A549 (cell line): ENCODE measurements at places on chromosomes 5 and 9. TPM values are rescaled to one million over a fixed set of nuclear protein-coding genes. Genes with fewer than 3 reads are reported as not detected.

DNA sequence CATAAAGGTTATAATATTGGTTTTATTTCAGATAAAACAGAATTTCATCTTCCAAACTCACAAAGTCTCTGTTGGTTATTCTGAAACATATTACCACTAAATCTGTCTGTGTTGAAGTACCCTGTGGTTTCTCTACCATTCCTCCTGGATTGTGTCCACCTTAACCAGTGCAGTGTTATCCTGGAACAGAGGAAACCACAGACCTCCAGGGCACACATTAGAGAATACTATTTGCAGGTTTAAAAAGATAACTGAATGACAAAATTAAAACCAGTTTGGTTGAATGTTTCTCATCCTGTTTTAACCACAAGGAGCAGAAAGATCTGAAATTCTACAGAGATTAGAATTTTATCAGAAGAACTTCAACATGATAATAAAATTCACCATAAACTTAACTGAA lies 251.8 kb downstream of the CWC27 start:
- no peak for DNase-seq

DNA sequence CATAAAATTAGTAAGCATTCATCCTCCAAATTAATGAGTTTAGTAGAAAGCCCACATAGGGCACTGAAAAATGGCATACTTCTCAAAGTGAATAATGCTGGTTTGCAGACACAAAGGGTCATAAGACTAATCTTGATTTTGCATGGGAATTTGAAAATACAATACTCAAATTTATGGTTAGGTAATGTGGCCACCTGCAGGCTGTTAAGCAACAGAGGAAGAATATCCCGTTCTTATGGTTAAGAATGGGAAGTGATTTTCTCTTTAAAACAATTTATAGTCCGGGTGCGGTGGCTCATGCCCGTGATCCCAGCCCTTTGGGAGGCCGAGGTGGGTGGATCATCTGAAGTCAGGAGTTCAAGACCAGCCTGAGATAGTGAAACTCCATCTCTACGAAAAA lies 9.4 kb upstream of the PLCXD3 start:
- no peak for DNase-seq

GRCh38 chr5:94024620-94025019 lies 283.2 kb upstream of the POU5F2 start:
- DNase-seq: no peak

DNA sequence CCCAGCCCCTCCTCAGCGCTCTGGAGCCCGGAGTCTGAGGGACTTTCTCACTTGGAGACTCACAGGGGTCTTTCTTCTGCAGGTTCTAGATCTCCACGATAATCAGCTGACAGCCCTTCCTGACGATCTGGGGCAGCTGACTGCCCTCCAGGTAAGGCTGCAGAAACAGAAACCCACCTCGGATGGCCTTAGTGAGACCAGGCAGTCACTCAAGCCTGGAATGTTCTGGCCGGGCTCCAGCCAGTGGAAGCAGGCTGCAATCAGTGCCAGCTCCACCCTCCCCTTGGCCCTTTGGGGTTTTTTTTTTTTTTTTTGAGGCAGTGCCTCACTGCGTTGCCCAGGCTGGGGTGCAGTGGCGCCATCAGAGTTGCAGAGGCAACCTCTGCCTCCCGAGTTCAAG lies 7.6 kb downstream of the LRSAM1 start:
- no peak for DNase-seq

DNA sequence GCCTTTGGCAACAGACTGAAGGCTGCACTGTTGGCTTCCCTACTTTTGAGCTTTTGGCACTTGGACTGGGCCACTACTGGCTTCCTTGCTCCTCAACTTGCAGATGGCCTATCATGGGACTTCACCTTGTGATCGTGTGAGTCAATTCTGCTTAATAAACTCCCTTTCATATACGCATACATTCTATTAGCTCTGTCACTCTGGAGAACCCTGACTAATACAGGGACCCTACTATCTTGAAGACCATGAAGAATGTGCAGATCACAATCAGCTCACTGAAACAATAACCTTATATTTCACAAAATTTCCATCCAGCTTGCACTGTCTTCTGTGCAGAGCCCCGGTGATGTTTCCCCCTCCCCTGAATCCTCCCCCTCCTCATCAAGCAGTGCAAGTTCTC lies 39.8 kb downstream of the TMEM215 start:
- DNase-seq: no peak

DNA sequence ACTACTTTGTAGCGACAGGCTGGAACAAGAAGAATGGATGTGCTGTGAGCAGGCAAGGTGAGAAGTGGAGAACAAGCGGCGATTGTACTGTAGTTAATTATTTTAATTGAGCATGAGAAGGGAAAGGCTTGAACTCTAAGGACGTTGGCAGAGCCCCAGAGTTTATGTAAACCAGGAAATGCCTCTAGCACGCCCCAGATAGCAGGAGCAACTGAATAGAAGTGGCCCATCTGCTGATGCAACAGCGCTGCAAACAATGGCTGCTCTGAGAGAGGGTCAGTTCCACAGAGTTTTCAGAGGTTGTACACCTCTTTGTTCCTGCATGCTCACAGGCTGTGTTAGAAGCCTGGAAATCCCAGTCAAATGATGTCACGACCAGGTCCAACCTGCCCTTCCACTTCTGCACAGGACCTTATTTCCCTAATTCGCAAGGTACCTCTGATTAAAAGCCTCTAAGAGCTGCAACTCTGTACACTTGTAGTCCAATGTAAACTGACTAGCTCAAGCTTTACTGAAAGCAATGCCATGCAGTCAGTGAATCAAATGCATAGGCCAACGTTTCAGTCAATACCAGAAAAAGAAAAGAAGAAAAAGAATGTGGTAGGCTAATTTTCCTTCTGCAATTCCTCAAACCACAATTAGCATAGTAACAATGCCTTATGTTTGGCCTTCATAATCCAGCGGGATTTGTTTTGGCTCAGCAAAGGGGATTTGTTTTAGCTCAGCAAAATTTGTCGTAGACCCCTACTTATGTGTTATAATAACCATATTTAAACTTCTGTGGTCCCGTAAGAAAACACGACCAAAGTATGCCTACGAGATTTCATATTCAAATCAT lies 119.6 kb upstream of the RETREG1 start:
- no peak for DNase-seq

- DNase-seq: no peak
Observed at GRCh38 chr5:167160388-167160787, 1131.1 kb upstream of the WWC1 start.

DNA sequence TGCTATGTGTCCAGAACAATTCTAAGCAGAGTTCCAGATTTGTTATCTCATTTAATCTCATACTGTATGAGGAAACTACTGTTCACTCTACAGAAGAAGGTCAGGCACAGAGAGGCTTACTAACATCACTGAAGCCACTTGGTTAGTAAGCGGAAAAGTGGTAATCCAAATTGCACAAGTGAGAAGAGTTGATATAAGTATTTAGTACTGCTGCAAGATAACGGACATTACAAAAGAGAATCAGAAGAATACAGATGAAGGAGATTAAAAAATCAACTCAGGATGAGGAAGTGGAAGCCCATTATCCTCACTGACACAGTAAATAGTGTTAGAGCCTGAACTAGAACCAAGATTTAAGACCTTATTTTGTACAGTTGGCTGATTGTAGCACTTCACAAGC lies 22.3 kb upstream of the TLR4 start:
- DNase-seq: no peak

DNA sequence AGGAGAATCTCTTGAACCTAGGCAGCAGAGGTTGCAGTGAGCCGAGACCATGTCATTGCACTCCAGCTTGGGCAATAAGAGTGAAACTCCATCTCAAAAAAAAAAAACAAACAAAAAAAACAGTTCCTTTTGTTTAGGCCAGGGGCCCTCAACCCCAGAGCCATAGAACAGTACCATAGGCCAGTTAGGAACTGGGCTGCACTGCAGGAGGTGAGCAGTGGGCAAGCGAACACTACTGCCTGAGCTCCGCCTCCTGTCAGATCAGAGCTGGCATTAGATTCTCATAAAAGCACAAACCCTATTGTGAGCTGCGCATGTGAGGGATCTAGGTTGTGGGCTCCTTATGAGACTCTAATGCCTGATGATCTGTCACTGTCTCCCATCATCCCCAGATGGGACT lies 49.1 kb upstream of the SUB1 start:
- DNase-seq: no peak

DNA sequence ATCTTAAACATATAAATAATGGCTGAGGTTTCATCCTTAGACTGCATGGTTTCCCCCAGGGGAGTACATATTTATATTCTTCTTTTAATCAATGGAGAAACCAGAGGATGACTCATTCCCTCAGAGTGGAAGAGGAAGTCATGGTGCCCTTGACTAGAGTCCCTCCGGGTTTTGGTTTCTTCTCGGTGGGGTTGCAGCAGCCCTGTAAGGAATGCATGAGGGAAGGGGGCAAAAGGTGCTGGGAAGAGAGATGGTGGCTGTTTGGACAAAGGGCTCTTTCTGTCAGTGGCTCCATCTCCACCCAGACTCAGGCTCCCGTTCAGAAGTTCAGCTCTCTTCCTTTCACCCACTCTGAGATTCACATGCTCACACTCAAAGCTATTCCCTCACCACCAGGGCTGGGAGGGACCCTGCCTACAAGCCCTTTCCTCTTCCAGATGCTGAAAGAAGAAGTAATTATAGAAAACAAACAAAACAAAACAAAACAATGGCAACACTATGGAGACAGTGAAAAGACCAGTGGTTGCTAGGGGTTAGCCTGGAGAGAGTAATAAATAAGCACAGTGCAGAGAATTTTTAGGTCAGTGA lies 129.8 kb upstream of the IL12B start:
- no peak for DNase-seq

DNA sequence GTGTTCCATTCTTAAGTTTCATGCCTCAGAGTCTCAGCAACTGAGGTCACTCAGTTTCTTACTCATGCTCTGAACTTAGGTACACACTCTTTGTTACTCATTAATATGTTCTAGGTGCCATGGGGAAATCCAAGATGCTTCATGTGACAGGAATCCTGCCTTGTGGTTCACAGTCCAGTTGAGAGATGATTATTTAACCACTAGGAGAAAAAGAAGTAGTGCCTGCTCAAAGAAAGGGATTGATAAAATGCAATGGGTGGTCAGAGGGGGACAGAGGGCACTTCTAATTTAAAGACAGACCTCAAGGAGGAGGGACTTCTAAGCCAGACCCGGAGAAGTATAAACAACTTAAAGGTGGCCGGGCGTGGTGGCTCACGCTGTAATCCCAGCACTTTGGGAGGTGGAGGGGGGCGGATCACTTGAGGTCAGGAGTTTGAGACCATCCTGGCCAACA lies 69.0 kb downstream of the UGCG start:
- DNase-seq: peak; percentile 97

- DNase-seq: no peak
Observed at GRCh38 chr9:125472926-125473701, 211.5 kb downstream of the GAPVD1 start.

DNA sequence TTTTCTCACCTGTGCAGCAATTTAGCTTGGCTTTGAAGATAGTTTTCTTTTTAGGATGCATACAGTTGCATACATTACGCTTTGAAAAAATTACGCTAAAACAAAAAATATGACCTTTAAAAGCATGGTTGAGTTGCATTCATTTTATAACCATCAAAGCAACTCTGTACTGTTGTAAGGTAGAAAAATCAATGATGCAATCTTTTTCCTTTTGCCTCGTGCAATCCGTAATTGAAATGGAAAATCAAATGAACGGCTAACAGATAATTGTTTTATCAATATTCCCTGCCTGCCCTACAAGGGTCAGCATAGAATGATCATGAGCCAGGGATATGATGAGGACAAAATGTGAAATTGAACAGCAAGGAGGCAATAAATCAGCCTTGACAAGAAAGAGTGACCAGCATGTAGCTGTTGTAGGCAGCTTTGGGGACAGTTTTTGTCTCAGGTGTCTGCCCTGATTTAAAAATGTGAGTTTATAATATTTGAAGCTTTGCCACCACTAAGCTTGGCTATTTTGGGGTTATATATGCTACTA lies 98.2 kb downstream of the PBX3 start:
- DNase-seq: no peak

- no peak for DNase-seq
Observed at GRCh38 chr9:84919440-84919839, 249.9 kb downstream of the NTRK2 start.

- no peak for DNase-seq
Observed at GRCh38 chr5:28561522-28561921, 1523.1 kb upstream of the CDH9 start.

DNA sequence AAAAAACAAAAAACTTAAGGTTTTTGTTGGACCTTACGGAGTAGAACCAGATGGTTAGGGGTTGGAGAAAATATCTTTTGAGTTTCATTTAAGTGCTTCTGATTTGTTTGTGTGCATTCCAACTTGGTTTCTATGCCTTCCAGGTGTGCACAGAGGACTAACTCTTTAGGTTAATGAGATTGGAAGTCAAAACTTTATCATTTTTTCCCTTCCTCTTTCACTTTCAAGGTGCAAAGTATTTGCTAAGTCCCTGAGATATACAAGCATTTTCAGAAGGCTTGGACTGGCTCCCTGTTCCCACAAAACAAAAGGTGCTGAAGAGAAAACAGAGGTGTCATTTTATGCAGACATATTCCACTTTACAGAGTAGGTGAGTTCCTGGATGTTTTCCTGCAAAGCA lies 30.3 kb upstream of the CER1 start:
- DNase-seq: no peak

DNA sequence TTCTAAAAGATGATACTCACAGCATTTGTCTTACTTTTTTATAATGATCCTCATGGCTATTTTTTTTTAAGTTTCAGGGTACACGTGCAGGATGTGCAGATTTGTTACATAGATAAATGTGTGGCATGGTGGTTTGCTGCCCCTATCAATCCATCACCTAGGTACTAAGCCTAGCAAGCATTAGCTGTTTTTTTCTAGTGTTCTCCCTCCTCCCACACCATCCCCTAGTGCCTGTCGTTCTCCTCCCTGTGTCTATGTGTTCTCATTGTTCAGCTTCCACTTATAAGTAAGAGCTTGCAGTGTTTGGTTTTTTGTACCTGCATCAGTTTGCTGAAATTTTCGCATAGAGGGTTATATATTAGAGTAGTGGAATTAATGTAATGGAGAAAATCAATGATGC lies 189.1 kb upstream of the CDH12 start:
- no peak for DNase-seq

Gene ACTBL2
- polyA plus RNA-seq: 0.06 to 0.11 TPM (median 0.09 TPM) in 3 replicates

Gene FAM13B
- 14.9 to 17.4 TPM (median 15.4 TPM) in 3 replicates for polyA plus RNA-seq

Gene IFNA13
- polyA plus RNA-seq: not detected in 3 replicates

Gene CTSL
- polyA plus RNA-seq: 546 to 902 TPM (median 660 TPM) in 3 replicates

Gene FKTN
- 10.3 to 11.7 TPM (median 10.8 TPM) in 3 replicates for polyA plus RNA-seq

Gene SEMA6A
- polyA plus RNA-seq: not detected in 3 replicates

Gene CEL
- polyA plus RNA-seq: 0.68 to 0.87 TPM (median 0.87 TPM) in 3 replicates

Gene NOXA1
- 1.1 to 1.9 TPM (median 1.5 TPM) in 3 replicates for polyA plus RNA-seq

Gene SLC6A18
- not detected in 3 replicates for polyA plus RNA-seq
